ENCODE measurements at places on chromosomes 7 and 10.

- no peak for DNase-seq
These were observed 19.9 kb upstream of the HSPB1 start for GRCh38 chr7:76282344-76283253.

GRCh38 chr7:608954-609353 is 89.3 kb upstream of the PDGFA start:
- DNase-seq = no peak

DNA sequence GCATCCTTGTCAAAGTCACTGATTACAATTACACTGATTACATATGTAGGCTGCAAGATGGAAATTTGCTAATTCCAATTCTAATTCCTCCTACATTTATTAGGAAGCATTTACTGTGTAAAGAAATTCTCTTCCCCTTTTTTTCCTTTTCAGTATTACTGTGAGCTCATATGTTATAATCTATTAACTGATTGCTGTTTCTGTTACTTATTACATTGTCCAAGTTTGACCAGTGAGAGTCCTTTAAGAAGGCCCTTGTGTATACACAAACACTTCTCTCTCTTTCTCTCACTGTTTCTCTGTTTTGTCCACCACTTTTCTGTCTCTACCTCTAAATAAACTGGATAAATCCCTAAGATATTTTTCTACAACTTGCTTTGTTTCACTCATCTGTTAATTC is 31.5 kb downstream of the PHF14 start:
- DNase-seq = no peak

GRCh38 chr7:86950360-86950759 is 109.1 kb downstream of the ELAPOR2 start:
- DNase-seq = no peak

GRCh38 chr10:77727481-77727880 is 89.9 kb upstream of the KCNMA1 start:
- DNase-seq = no peak

GRCh38 chr7:107811934-107812333 is 8.9 kb upstream of the SLC26A3 start:
- no peak for DNase-seq

GRCh38 chr7:19202599-19202998 is 57.4 kb upstream of the FERD3L start:
- no peak for DNase-seq

DNA sequence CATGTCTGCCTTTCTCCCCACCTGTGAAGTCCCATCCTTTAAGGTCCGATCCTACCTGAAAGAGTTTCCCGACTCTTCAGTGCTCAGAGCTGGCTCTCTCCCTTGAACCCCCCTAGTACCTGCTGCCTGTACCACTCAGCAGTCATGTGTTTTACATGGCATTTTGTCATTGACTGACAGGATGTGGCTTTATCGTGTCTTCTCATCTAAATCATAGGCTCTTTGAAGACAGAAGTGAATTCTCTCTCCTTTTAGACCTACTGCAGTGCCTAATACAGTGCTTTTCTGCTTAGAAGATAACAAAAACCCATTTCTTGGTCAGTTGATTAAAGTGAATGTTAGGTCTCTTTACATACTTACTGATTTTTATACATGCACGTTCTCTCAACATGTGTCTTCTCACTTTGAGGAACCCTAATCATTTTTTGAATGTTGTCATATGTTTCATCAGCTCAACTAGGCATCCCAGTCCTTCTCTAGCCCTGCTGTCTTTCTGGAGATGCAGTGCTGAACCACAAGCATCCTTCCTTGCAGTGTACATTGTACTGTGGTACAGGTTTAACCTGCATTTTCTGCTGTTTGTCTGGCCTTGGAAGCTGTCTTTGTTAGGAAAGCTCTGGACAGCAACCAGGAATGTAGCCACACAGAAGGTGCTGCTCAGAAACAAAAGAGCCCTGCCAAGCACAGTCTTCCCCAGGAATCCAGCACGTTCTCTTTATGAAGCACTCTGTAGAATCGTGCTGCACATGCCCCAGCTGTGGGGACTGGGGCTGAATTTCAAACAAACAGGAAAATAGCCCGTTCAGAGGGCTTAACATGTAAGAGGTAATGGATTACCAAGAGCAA is 28.1 kb upstream of the LRRC4 start:
- DNase-seq = no peak

DNA sequence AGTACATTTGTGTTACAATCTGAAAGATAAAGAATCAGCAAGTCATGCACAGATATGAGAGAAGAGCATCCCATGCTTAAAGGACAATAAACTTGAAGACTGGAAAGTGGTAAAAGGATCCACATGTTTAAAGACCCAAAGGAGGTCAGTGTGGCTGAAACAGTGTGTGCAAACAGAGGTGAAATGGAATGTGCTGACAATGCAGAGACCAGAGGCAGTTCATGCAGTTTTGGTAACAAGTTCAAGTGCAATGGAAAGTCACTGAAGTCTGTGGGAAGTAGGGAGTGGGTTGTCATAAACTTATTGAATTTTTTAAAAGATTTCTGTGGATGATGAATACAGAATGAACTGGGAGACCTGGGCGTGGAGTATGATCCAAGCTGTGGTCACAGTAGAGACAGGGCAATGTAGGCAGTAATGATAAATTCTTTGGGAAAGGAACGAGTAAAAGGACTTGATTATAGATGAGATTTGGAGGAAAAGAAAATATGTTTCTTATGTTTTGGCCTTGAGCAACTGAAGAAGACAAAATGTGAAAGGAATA is 408.0 kb downstream of the HGF start:
- DNase-seq = no peak

- no peak for DNase-seq
These were observed 38.4 kb upstream of the HSPA12A start for GRCh38 chr10:116780691-116781205.

DNA sequence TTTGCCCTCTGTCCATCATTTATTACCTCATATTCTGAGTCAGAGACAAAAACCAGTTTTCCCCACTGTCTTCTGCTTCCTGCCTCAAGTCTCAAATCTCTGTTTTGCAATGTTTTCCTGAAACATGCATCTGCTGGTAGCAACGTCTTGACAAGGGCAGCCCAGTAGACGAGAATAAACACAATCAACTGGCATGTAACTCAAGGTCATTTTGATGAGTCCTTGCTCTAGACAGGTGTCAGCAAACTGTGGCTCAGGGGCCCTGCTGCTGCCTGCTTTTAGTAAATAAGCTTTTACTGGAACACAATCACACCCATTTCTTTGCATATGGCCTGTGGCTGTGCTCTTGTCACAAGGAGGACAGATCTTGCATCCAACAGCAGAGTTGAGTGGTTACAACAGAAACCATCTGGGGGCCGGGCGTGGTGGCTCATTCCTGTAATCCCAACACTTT is 59.8 kb downstream of the ITIH5 start:
- no peak for DNase-seq

DNA sequence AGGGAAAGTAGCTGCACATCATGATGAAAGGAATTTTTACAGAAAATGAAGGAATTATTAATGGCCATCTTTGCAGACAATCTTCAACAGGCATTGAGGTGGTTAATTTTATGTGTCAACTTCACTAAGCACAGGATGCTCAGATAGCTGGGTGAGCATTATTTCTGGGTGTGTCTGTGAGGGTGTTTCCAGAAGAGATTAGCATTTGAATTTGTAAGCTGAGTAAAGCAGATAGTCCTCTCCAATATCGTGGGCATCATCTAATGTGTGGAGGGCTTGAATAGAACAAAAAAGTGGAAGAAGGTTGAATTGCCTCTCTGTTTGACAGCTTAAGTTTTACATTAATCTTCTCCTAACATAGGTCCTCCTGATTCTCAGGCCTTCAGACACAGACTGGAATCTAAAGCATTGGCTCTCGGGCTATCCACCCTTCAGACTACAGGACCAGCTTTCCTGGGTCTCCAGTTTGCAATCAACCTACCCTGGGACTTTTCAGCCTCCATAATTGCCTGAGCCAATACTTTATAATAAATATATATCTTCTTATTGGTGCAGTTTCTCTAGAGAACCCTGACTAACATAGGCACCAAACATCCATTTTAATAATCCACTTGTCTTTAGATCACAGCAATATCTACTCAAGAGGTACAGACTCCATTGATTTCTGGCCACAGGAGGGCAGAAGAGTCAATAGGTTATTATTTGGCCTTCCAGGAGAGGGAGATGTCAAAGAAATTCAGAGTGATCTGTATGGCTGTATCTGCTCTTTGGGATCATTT is 10.5 kb upstream of the CRPPA start:
- no peak for DNase-seq

DNA sequence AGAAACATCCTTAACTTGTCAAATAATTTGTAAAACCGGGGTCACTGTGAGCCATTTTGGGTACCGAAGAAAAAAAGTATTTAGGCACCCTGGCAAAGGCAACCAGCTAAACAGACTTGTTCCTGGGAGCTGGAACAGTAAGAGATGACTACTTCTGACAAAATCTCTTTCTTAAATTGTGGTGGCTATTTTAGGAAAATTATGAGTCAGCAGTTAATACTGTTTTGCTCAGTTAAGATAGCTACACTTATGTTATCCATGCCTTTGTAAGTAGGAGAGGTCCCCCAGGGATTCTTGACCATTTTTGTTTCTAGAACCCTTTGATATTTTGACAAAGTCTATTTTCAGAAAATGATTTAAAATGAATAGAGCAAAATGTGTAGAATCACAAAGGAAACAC is 68.7 kb downstream of the TAX1BP1 start:
- DNase-seq = no peak

DNA sequence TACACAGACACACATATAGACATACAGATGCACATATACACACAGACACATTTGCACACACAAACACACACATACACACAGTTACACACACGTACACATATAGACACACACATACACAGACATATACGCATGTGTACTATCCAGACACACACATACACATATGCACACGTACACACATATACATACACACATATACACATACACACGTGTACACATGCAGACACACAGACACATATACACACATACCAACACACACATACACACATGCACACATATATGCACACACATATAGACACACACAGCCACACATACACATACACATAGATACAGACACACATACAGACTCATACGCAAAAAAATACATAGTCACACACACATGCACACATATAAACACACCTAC is 184.2 kb downstream of the PFKFB3 start:
- no peak for DNase-seq

DNA sequence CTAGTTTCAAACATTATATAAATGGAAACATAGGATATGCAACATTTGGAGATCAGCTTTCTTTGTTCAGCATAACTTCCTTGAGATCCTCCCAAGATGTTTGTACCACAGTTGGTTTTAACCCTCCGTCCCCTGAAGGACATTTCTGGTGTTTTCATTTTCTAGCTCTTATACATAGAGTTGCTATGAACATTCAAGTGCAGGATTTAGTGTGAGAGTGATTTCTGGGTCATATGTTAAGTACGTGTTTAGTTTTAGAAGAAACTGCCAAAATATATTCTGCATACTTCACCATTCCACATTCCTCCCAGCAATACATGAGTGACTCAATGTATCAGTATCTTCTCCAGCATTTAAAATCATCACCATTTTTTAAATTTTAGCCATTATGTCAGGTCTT is 588.7 kb upstream of the PFKP start:
- no peak for DNase-seq

DNA sequence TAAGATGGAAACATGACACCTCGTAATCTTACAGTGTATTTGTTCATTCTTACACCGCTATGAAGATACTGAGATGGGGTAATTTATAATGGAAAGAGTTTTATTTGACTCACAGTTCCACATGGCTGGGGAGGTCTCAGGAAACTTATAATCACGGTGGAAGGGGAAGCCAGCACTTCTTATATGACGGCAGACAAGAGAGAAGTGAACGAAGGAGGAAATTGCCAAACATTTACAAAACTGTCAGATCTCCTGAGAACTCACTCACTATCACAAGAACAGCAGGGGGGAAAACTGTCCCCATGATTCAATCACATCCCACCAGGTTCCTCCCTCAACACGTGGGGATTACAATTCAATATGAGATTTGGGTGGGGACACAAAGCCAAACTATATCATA is 282.3 kb downstream of the HGF start:
- no peak for DNase-seq

All from stimulated activated naive CD8-positive, alpha-beta T cell treated with anti-CD3 and anti-CD28 coated beads, Interleukin-15, Interleukin-2, amounts not matched to agents 100 U/mL and 50 U/mL, for 24 hours (primary cell).